ENCODE measurements at places on chromosomes 4 and X.

DNA sequence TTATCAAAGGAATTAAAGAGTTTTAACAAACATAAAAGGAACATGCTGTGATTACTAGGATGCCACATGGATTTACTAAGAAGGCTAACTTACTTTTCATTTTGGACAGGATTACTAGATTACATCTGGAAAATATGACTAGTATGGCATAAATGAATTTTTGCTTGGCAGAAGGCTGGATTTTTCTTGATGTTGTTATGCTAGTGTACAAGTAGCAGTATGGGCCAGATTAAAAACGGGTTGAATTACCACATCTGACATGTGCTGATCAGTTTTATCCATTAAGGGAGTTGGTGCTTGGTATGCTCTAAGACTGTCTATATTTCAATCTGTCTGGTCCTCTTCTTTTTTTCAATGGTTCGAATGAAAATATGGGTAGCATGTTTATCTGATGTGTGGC is 70.5 kb downstream of the JADE1 start:
- DNase-seq = no peak

DNA sequence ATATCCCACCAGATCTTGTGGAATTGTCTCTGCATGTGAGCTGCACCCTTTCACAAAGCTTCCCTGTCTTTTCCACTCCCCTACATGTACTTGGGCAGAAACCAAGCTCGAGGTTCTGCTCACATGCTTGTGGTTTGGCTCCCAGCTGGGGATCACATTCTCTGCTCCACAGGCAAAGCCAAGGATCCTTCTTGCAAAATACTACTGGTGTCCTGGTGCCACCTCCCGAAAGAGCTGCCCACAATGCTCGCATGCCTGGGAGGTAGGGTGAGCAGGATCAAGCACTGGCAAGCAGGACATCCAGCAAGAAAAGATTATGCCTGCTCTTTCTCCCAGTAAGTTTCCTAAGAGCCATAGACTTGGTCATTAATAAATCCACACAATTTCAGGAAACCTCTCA is 45.1 kb upstream of the PPARGC1A start:
- no peak for DNase-seq

GRCh38 chrX:56025872-56026571 is 206.1 kb upstream of the KLF8 start:
- DNase-seq = no peak

DNA sequence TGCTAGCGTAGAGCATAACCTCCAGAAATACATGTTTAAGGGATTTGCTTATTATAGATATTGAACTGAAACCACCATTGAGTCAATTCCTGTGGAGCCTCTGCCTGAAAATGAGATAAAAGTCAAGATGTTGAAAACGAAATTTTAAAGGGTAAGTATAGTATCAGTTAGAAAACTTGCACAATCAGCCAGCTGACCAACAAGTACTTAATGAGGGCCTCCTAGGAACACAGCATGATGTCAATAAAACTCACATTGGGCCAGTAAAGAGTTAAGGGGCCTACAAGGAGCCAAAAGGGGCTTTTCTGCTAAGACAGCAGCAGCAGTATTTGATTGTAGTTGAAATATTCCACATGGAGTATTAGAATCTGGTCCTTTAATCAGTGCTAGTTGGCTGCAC is 314.1 kb upstream of the PPARGC1A start:
- DNase-seq = no peak

DNA sequence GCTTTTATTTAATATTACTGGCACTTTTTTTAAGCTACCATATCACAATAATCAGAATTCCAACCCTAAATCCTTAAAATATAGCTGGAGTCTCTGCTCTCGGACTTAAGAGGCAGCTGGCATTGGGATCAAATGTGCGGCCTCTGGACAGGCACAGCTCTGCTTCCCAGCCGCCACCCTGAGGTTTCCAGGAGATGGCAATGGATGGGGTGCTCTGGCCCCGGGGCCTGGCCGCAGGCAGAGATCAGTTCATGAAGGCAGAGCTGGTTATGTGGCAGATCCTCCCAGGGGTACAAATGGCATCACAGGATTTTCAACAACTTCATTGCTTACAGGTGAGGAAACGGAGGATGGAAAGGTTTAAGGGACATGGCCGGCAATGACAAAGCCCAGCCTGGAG is 57.8 kb downstream of the JAKMIP1 start:
- DNase-seq = no peak

- no peak for DNase-seq
Measured at GRCh38 chr4:29852537-29852936, 867.6 kb upstream of the PCDH7 start.
